ENCODE measurements at places on chromosomes 2 and 18.

- H3K27me3 ChIP-seq: peaks cover 50% of the 10 kb centered on the region
- peak overlapping the region; percentile 6 for H3K4me3 ChIP-seq
- DNase-seq: no peak
- peaks cover 8% of the 10 kb centered on the region for H3K4me1 ChIP-seq
- no peak overlapping the region for H3K27ac ChIP-seq
- H3K36me3 ChIP-seq: no peaks in the 10 kb centered on the region
These were observed 7.6 kb downstream of the OSR1 start for GRCh38 chr2:19350678-19351401.

DNA sequence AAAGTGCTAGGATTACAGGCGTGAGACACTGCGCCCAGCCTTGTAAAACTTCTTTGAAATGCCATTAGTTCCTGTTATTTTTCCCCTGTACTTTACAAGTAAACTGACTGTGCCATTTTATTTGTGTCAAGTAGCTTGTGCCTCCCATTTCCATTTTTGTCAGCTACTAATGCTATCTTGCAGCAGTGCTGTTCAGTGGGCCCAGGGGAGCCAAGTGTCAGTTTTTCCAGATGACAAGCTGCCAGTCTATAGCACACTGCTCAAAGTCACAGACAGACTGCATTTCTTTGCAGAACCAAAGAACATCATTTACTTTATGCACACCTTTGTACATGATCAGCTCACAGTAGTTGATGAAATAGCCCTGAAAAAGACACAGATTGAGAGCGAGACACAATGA lies 901.3 kb upstream of the CDH2 start:
- no peak overlapping the region for H3K4me3 ChIP-seq
- no peaks in the 10 kb centered on the region for H3K36me3 ChIP-seq
- H3K4me1 ChIP-seq: no peaks in the 10 kb centered on the region

- no peak for DNase-seq
- H3K27ac ChIP-seq: no peak overlapping the region
- H3K36me3 ChIP-seq: no peaks in the 10 kb centered on the region
- H3K27me3 ChIP-seq: no peaks in the 10 kb centered on the region
These were observed 179.8 kb upstream of the REG3G start for GRCh38 chr2:78845664-78846185.

- peak overlapping the region; percentile 17 for H3K27ac ChIP-seq
- H3K36me3 ChIP-seq: no peaks in the 10 kb centered on the region
- H3K4me1 ChIP-seq: peaks cover 8% of the 10 kb centered on the region
These were observed 31.3 kb downstream of the PTPRM start for GRCh38 chr18:7598167-7599047.

GRCh38 chr2:229646186-229646723 lies 68.1 kb downstream of the DNER start:
- DNase-seq: no peak
- H3K27me3 ChIP-seq: no peaks in the 10 kb centered on the region
- no peaks in the 10 kb centered on the region for H3K36me3 ChIP-seq
- H3K4me1 ChIP-seq: no peaks in the 10 kb centered on the region
- no peak overlapping the region for H3K27ac ChIP-seq
- H3K4me3 ChIP-seq: no peak overlapping the region

- H3K4me3 ChIP-seq: no peak overlapping the region
- no peak for DNase-seq
- no peaks in the 10 kb centered on the region for H3K27me3 ChIP-seq
- peaks cover 10% of the 10 kb centered on the region for H3K36me3 ChIP-seq
These were observed 33.3 kb downstream of the STRADB start for GRCh38 chr2:201484805-201485204.

- H3K4me1 ChIP-seq: no peaks in the 10 kb centered on the region
- H3K4me3 ChIP-seq: no peak overlapping the region
- H3K27ac ChIP-seq: no peak overlapping the region
- H3K27me3 ChIP-seq: no peaks in the 10 kb centered on the region
These were observed 342.8 kb downstream of the DYSF start for GRCh38 chr2:71796174-71796593.

- H3K27ac ChIP-seq: no peak overlapping the region
- no peak for DNase-seq
- H3K36me3 ChIP-seq: no peaks in the 10 kb centered on the region
These were observed 15.5 kb downstream of the NEB start for GRCh38 chr2:151718796-151719195.

Measured in upper lobe of right lung (tissue), 1 donor.